CD4-positive, CD25-positive, alpha-beta regulatory T cell (primary cell): ENCODE measurements at places on chromosomes 11 and 22.

DNA sequence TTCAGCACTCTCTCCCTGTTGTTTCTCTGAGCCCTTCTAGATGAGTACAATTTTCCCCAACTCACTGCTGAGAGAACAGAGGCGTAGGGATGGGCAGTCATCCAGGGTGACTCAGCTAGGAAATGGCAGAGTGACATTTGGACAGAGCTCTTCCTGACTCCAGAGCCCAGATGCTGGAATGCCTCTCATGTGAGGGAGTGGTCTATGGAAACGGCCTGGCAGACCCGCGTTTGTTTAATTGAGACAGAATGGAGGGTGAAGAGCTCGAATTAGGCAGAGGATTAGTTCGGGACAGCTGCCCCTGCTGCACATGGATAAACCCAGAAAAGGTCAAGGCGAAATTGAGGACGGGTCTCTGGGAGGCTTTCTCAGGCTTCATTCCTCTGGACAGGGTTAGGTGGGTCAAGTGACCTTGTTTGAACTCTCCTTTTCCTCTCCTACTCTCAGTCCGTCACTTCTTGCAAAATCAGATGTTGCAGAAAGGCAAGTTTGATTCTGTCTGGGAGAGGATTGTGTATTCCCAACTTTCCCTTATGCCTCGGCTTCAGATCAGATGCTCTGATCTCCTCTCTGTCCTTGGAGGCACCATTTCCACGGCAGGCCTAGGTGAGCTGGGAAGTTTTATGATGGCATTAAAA lies 7.6 kb upstream of the LMO2 start:
- DNase-seq: no peak

DNA sequence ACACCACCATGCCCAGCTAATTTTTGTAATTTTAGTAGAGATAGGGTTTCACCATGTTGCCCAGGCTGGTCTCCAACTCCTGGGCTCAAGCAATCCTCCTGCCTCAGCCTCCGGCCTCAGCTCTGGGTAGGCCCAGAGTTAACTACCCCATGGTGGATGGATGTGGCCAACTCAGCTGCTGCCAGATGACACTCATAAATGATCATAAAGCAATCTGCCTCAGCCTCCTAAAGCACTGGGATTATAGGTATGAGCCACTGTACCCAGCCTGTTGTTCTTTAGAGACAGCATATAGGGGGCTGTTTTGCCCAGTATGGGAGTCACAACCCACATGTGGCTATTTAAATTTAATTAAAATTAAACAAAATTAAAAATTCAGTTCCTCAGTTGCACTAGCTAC lies 54.3 kb downstream of the LARGE1 start:
- no peak for DNase-seq

GRCh38 chr11:68842427-68843051 lies 823 bp upstream of the CPT1A start:
- no peak for DNase-seq

- peak; percentile 61 for DNase-seq
These were observed 51.4 kb upstream of the ACAT1 start for GRCh38 chr11:108069947-108070346.

GRCh38 chr11:95682552-95682951 lies 107.0 kb downstream of the FAM76B start:
- DNase-seq: no peak
